ENCODE measurements at places on chromosomes 11 and 22.

DNA sequence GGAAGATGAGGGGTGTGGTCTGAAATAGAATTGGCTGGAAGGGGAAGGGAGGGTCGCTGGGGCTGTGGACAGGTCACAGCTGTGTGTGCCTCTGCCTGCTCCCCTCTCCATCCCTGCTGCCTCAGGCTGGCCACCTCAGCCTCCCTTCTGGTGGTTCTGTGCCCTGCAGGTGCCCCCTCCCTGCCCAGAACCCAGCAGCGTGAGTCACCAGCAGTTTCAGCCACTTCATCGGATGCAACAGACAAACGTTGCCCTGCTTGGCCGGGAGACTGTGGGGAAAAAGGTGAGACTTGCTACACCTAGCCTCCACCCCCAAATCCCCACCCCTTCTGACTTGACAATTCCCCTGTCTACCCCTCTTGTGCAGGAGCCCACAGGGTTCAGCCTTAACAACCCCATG is 21.8 kb upstream of the LRRC10B start:
- no peak for DNase-seq

DNA sequence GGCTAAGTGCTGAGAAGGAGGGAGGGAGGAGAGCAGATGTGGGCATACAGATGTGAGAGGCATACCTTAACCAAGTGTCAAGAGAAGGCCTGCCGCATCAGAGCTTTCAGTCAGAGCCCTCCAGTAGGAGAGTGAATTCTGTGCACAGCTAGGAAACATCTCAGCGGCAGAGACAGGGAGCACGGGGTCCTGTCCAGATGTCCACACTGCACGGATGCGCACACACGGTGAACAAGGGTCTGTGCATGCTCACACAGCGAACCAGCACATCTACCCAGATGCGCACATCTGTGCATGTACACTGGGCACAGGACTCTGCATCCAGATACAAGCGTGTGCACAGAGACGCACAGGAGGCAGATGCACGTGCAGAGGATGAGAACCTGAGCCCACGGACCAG is 778.0 kb downstream of the BRD1 start:
- no peak for DNase-seq

GRCh38 chr11:128731041-128731663 is 37.3 kb downstream of the FLI1 start:
- DNase-seq, result peak; percentile 80

DNA sequence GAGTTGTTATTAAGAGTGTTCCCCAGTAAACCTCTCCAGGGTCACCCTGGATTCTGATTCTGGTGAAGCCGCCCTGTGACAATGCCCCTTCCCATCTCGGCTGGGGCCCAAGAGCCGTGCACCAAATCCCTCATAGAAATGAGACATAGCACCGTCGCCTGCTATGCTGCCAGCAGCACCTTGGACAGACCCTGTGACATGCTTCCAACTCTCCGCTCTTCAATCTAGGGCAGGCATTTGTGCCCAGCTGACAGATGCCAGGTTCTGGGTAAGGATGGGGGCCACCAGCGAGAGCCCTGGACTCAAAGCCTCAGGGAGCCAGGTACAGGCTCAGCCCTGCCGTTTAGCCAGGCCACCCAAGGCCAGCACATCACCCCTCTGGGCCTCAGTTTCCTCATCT is 55.8 kb upstream of the TCF20 start:
- DNase-seq, result no peak

- no peak for DNase-seq
These were observed 43.5 kb upstream of the TP53I11 start for GRCh38 chr11:44993971-44994704.

DNA sequence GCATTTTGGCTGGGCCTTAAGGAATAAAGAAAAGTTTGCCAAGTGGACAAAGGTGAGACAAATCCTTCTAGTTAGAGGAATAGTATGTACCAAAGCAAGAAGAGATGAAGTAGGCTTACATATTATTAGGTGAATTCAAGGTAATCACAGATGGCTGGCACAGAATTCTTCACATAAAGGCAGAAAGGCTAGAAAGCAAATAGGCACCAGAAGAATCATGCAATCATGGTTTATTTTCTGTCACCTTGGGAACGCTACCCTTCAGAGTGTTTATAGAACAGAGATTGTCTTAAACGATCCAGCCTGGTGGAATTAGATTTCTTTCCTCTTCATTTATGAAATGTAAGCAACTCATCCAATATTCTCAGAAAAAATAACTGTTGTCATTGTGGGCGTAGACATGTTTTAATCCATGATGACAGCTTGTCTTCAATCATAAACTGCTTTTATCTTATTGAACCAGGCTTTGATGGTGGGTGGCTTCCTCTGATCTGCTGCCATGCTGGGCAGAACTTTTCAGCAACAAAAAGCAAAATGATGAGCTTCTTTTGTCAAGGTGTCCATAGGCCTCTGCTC is 49.0 kb upstream of the CSNK2A3 start:
- no peak for DNase-seq

DNA sequence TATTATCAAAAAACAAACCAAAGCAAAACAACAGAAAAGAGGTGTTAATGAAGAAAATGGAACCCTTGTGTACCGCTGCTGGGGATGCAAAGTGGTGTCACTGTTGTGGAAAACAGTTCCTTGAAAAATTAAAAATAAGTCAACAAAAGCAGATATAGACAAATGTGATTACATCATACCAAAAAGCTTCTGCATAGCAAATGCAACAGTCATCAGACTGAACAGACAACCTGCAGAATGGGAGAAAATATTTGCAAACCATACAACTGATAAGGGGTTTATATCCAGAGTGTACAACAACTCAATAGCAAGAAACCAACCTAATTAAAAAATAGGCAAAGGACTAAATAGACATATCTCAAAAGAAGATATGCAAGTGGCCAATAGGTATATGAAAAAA is 22.9 kb upstream of the CARS1 start:
- DNase-seq, result no peak

DNA sequence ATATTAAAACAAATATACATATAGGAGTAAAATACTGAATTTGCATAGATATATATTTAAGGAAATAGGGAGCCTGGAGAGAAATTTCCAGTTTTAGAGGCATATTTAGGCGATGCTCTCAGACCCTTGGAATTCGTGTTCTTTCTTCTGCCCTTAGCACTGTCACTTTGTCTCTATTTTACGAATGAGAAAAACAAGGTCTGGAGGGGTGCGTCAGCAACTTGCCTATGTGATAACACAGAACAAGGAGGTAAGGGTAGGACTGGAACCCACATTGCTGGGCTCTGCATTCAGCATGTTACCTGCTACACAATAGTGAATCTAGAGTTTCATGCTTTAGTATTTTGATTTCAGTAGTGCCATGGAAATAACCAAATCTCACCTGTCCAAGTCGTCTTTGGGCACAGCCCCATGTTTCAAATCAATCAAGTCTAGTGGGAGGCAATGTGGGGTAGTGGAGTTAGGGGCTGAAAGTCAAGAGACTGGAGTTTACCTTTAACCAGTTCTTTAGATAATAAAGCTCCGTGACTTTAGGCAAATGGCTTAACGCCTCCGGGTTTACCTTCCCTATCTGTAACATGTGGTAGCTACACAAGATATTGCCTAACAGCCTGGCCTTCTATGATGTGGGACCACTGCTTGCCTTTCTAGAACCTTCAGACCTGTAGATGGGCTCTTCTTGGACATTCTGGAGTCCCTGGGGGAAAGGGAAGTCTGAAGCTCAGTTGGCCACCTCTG is 44.8 kb upstream of the AMPD3 start:
- no peak for DNase-seq

All from GM12864 (cell line).